Fibroblast of pulmonary artery (primary cell): ENCODE measurements at places on chromosomes 2 and 18.

DNA sequence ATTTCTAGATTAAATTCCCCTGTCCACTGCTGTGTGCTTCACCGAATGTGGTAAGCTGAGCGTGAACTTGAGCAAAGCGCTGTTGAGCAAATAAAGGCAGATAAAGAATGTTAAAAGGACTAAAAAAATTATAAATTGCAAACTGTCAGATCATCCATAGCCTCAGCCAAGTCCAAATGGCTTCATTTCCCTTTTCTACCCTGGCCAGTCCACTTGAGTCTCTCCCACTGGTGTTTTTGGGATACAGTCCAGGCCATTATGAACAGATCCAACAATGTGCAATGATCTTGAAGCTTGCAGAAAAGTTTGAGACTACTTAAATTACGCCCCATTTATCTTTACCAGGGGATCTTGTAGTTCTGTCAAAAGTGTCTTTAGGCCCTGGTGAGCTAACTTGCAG lies 254.6 kb upstream of the PIK3C3 start:
- no peak for DNase-seq

- no peak for DNase-seq
These were observed 21.0 kb upstream of the PAX3 start for GRCh38 chr2:222319586-222320435.

DNA sequence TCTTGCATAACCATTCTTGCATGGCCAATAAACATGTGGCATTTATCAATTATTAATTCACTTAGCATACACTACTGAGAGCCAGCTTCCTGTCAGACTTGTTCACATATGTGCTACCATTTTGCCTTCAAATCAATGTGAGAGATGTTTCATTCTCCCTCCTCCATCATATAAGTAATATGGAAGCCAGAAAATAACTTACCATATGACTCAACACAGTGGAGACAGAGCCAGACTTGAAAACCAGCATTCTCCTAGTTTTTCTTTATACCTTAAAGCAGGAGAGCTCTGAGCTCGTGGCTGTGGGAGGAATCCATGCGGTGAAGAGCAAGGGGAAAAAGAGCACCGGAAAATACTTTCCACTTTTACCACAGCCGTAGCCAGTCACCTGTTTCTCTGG lies 215.0 kb upstream of the LRATD1 start:
- DNase-seq, result no peak

- DNase-seq, result no peak
These were observed 243.3 kb downstream of the LOXHD1 start for GRCh38 chr18:46413684-46414083.

- DNase-seq, result no peak
These were observed 20.6 kb downstream of the TRIB2 start for GRCh38 chr2:12737297-12737696.
